NCI-H1048 (cell line): ENCODE measurements at places on chromosomes 2 and 18.
A peak's percentile ranks its signal among the peaks of the same experiment; 100 is the strongest.

- DNase-seq = no peak
Observed at GRCh38 chr18:38198526-38198925, 632.9 kb upstream of the CELF4 start.

DNA sequence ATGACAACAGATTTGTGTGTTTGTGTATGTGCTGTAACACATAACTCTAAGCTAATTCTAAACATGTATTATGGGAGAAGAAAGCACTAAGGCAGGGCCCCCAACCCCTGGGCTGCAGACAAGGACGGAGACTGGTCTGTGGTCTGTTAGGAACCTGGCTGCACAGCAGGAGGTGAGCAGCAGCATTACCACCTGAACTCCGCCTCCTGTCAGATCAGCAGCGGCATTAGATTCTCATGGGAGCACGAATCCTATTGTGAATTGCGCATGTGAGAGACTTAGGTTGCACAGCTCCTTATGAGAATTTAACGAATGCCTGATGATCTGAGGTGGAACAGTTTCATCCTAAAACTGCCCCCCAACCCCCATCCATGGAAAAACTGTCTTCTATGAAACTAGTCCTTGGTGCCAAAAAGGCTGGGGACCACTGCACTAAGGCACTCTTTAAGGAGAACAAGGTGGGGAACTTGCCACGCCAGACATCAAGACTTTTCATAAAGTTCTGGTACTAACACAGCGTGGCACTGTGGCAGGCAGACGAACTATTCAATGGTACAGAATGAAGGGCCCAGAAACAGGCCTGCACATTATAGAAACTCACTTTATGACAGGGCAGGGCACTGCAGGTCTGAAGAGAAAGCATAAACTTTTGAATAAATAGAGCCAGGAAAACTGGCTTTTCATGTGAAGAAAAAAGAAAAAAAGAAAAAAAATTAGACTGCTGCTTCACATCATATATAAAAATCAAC is 14.0 kb downstream of the REEP1 start:
- DNase-seq = no peak

GRCh38 chr2:157221394-157221988 is 36.0 kb upstream of the GALNT5 start:
- no peak for DNase-seq

DNA sequence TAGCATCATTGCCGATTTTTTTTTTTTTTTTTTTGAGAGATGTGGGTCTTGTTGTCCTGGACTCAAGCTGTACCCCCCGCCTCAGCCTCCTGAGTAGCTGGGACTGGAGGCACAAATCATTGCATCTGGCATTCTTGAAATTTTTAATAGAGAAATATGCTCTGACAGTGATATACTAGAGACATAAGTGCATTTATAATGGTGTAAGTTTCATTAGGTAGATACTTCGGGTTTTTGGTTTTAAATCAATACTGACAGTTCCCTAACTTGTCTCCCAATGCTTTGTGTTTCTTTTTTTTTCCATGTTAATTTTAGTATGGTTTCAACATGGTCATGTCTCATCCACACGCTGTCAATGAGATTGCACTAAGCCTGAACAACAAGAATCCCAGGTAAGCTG is 138.7 kb downstream of the PRPF40A start:
- no peak for DNase-seq

- no peak for DNase-seq
Observed at GRCh38 chr2:233240897-233241296, 10.6 kb upstream of the ATG16L1 start.

DNA sequence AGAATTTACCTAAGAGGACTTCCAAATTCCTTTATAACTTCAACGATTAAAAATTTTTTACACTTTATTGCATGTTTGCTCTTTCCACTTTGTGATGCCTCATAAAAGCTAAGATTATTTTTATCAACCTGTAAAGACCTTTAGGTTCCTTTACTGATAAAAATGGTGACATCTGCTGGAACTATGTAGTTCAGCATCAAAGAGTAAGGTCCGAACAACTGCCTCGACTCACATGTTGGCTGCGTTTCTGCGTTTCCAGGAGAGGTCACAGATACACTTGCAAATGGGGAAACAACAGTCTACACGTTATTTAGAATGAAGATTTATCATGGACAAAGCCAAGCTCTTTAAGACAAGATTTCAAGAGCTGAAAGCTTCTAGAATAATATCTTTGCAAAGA is 18.8 kb upstream of the TMX3 start:
- DNase-seq = no peak

DNA sequence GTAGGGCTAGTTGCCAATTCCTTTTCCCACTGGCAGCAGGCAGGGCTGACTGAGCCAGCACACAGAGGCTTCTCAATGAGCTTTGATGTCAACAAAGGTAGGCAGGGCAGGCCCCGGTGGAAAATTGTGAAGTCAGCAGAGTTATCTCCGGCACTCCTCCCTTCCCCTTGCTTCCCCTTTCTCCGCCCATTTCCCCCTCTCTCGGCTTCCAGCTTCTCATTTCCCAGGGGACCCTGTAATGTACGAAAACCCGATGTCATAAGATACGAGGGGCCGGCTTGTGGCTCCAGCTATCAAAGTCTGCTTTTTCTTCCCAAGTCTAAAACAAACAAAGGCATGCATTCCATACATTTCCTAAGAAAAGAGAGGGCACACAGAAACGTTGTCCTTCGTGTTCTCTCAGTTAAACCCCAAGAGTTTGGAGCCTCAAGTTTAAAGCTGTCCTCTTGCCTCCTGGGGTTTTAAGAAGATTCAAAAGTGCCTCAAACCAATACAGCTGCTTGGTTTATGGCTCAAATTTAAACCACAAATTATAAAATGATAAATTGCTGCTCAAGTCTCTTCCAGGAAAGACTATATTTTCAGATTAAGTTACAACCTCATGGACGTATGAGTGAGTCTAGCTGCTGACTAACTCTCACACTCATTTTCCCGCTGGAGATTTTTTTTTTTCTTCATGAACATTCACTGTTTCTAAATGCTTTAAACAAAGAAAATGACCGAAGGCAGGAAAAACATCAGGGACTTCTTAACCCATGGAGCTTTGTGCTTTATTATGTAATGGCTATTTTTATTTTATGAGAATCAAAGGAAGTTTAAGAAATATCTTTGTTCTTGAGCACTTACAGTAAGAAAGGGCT is 27.2 kb upstream of the EML4 start:
- DNase-seq = no peak

DNA sequence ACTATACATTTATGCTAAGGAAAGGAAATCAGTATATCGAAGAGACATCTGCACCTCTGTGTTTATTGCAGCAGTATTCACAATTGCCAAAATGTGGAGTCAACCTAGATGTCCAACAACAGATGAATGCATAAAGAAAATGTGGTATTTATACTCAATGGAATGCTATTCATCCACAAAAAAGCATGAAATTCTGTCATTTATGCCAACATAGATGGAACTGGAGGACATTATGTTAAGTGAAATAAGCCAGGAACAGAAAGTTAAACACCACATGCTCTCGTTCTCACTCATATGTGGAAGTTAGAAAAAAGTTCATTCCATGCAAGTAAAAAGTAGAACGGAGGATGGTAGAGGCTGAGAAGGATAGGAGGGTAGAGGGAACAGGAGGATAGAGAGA is 59.5 kb downstream of the TWSG1 start:
- DNase-seq = no peak

DNA sequence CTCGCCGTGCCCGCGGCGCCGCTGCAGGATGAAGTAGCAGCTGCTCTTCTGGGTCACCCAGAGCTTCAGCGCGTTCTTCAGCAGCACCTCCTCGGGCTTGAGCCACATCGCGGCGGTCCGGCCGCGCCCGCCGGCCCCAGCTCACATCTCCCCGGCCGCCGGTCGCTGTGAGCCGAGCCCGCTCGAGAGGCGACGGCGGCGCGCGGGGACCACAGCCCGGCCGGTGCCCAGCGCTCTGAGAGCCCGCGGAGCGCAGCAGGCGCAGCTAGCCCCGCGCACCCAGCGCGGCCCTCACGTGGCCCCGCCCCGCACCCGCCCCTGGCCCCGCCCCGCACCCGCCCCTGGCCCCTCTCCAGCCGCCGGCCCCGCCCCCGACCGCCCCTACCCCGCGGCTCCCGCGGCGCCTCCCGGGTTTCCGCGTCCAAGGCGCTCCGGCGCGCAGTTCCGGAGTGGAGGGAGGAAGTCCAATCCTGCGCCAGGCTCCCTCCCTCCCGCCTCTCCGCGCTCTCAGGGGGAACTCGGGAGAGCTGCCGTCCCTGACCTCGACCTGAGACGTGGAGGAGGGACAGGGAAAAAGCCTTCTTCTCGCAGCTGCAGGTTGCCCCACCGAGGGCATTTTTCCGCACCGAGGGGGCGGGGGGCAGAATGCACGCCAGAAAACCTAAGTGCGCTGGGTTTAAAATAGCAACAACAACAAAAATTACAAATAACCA is at the start of gene TBC1D8:
TSS of gene TBC1D8 (minus strand) at position 237 of the 713 bp plus-strand sequence. CDS start at position 108, 129 bp downstream.
- peak; percentile 72 for DNase-seq

GRCh38 chr2:7348761-7349160 is 431.5 kb downstream of the RNF144A start:
- DNase-seq = no peak

DNA sequence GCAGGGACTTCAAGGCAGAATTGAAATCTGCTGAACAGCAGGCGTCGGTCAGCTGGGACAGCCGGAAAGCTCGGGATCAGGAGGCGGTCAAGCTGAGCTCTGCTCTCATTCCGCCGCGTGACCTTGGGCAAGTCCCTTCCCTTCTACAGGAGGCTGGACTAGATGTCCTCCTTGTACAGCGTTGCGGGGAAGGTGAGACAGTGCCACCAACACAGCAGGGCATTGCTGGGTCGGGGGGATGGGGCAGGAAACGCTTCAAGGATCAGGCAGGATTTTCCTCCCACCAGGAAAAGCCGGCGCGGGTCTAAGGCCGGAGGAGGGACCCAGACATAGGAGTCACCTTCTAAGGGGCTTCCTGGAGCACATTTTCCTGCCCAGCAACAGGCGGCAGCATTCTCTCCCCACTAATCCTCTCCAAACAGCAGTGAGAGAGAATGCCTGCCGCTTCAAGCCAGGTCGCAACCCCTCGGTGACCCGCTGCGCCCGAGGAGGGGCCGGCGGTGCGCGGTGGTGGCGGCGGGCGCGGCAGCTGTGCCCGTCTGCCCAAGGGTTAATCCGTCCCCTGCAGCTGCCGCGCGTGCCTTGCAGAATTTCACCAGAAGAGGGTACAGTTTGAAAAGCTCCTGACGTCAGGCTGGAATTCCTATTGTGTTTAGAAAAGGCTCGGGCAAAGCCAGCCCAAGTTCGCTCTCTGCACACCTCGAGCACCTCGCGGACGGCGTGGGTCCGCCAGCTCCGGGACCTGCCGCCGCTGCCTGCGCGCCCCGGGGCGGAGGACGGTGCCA is at the start of gene KCNF1:
TSS of gene KCNF1 (plus strand) at position 644 of the 785 bp plus-strand sequence. CDS start 493 bp downstream, outside the sequence.
- no peak for DNase-seq

- DNase-seq = no peak
Observed at GRCh38 chr2:190718652-190719526, 70.0 kb downstream of the NAB1 start.

DNA sequence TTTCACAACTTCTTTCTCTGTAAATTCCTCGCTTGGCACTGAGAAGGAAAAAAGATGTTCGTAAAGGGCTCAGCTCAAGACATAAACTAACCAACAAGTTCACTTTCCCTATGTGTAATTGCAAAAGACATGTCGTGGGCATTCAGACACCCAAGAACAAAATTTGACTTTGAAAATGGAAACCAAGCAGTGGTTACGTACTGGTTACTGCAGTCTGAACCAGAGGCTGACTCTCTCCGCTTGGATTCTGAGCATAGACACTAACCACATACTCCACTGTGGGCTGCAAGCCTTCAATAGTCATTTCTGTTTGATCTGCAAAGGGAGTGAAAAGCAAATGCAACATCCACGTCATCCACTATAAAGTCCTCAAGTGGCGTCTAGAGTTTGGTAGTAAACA is 53.9 kb downstream of the FN1 start:
- DNase-seq = no peak

DNA sequence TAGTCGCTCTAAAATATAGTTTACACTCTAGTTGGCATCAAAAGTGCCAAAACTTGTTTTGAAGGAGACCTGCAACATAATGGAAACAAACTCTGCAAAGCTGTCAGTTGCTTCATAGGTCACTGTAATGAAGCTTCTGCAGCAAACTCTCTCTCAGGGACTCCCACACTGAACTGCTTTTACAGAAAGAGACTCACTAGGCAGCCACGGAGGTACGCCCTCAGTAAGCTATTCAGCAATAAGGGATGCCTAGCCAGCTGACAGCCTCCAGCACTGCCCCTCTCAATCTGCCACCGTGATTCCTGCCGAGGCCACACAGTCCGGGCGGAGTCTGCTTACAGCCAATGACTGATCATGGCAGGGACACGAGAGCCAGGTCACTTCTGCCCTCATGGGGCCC is 51.1 kb downstream of the COLEC12 start:
- DNase-seq = no peak

GRCh38 chr2:238103465-238104225 is 3.5 kb downstream of the ESPNL start:
- DNase-seq = no peak

DNA sequence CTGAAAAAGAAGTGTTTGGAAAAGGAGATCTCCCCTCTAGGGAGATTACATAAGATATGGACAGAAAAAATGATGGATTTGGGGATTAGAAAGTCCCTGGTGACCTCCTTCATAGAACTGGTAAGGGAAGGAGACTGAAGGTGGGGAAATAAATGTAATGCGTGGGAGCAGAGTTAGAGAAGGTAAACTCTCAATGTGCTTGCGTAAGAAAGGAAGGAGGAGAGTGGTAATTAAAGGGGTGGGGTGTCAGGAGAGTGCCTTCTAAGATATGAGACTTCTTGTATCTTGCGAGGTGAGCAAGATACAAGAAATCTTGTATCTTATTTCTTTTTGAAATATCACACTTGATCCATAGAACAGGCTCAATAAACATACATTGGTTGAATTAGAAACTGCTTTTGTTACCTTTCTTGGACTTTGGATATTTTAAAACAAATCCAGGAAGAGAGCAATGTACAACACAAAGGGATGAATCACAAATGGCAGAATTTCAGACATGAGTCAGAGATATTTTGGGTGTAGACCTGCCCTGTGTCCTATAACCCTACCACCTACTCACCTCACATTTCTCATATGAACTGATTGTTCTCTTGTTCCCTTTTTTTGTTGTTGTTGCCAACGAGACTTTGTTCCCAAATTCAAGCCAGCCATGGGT is 342.4 kb downstream of the INSIG2 start:
- no peak for DNase-seq

DNA sequence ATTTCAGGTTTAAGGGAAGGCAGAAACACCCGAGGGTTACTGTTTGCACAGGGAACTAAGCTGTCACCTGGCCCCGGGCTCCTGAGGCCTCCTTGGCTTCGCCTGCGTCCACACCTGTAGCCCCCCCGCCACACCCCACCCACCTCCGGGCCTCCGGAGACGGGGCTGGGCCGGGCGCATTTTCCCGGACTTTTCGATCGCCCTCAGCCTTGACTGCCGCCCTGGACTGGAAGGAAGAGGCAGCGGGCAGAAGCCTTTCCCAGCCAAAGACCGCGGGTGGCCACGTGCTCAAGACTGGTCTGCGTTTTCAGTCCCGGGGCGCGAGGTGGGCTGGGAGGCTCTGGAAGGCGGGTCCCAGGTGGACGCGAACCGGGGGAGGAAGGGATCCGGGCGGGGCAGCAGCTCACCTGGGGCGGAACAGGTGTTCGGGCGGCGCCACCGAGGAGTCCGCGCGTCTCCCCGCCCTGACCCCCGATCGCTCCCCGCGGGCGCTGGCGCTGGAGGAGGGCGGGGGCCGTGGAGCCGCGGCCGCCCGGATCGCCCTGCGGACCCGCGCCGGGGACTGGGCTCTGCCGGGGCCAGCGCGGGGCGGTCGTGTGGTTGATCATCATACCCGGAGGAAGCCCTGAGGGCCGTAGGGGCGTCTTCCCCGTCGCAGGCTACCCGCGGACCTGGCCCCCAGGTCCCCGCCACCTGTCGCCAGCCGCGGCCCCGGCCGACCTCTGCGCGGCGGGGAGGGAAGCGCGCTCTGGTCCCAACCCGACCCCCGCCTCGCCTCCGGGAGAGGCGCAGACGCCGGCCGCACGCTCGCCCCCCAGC is 3.2 kb downstream of the ID2 start:
- no peak for DNase-seq
